ENCODE measurements at places on chromosomes 12 and 14.

DNA sequence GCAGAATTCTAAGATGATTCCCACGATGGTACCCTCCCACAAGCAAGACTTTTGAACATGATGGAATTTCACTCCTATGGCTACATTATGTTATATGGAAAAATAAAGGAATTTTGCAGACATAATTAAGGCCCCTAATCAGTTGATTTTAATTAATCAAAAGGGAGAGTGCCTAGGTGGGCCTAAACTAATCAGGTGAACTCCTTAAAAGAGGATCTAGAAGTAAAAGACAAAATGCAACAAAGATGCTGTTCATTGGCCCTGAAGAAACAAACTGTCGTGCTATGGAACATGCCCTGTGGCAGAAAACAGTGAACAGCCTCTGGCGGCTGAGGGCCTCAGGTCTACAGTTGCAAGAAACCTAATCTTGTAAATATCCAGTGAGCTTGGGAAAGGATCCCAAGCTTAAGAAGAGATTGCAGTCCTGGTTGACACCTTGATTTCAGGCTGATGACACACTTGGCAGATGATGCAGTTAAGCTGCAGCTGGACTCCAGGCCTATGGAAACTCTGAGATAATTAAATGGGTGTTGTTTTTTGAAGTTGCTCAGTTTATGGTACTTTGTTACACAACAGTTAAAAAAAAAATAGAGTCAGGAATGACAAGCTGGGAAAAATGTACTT is 13.8 kb downstream of the TMCC3 start:
- no peak for DNase-seq

- no peak for DNase-seq
Observed at GRCh38 chr12:52027085-52027843, 20.5 kb downstream of the TAMALIN start.

- no peak for DNase-seq
Observed at GRCh38 chr14:23481362-23481970, 12.0 kb downstream of the NGDN start.

DNA sequence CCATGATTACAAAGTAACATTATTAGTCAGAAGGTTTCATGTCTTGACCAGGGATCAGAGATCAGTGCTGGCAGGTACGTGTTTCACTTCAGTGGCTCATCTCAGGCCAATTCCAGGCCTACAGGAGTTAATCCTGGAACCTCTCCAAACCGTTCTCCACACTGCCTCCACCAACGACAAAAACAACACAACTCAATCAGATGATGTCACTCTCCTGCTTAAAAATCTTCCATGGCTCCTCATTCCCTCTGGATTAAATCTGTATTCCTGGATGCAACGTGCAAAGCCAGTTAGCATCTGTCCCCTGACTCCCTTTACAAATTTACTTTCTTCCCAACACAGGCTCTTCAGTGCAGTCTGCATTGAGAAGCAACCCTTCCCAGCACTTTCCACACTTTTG is 34.3 kb upstream of the TXNRD1 start:
- DNase-seq: no peak

- no peak for DNase-seq
Observed at GRCh38 chr12:114392909-114393308, 13.0 kb downstream of the TBX5 start.

Data from activated T-cell treated with anti-CD3 and anti-CD28 coated beads for 24 hours (primary cell).